ENCODE measurements at places on chromosomes 3 and 15.

GRCh38 chr3:144109944-144110343 is 138.3 kb downstream of the DIPK2A start:
- no peak for DNase-seq

DNA sequence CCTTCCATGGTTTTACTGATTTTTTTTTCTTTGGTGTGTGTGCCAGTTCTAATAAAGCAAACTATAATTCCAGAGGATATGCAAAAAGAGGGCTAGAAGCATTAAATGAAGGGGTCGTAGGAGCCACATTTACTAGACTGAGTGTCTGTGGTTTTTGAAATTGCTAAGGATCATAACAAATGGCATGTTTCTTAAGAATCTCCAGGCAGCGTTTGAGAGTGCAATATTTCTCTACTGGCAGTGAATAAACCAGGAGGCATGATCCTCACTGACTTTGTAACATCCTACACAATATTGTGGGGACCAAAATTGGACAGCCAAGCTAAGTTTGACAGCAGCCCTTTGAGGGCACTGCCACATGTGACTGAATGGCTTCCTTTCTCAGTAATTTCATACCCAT is 115.9 kb upstream of the CCNL1 start:
- DNase-seq = no peak

- DNase-seq = no peak
Measured at GRCh38 chr3:39637807-39638206, 170.3 kb downstream of the MOBP start.

DNA sequence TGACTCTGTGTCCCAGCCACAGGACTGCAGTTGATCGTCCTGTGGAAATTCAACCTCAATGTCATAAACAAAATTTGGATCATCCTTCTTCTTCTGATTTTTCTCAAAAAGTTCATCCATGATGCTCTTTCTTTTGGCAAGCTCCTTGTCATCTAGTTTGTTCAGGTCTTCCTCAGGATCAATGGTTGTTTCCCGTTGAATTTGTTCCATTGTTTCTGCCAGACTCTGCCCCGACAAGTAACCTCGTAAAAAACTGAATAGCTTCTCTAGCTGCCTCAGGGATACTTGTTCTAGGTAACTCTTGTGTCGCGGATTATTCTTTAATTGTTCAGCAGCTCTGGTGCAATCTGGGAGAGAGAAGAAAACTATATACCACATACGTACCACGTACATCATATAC is 4.5 kb downstream of the CEP19 start:
- DNase-seq = no peak

- no peak for DNase-seq
Measured at GRCh38 chr15:71066983-71067382, 48.3 kb upstream of the THSD4 start.

DNA sequence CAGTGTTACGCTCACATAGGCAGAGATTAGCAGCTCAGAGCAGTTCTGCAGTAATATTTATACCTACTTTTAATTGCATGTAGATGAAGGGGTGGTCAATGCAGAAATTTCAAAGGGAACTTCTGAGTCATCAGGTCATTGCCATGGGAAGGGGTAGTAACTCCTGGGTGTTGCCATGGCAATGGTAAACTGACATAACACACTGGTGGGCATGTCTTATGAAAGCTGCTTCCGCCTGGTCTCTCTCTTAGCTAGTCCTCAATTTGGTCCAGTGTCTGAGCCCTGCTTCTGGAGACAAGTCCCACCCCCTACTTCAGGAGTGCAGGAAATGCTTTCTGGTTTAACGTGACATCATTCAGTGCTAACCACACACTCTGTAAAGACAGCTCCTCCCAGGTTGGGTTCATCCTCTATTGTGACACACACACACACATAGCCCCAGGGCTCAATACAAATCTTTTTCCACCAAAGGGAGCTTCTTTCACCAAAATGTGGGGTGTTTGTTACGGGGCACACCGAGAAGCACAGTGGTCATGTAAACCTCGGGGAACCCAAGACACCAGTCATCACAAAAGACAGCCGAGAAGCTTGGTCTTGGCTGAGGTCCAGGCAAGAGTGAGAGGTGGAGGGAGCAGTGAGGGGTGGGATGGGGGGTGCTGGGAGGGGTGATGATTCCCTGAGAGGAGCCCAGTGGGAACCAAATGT is 74.5 kb downstream of the TLE3 start:
- no peak for DNase-seq
